ENCODE measurements at places on chromosomes 5 and 9. TPM values are rescaled to one million over a fixed set of nuclear protein-coding genes. Genes with fewer than 3 reads are reported as not detected.

DNA sequence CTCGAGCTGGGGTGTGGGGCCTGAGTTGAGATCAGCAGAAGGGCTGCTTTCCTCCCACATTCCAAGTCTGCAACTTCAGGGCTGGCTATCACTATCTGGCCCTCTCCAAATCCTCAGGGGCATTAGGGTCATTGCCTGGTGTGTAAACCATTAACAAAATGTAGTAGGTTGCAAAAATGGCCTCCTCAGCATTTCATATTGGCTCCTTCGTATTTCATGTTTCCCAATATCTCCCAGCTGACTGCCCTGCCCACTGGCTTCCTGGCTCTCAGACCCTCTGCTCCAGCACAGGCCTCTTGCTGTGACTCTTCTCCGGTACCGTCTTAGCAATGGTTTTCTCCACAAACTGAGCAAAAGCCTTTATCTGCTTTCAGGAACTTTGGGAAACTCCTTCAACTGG is 113.8 kb downstream of the GADD45G start:
- H3K4me1 ChIP-seq: no peaks in the 10 kb centered on the region
- DNase-seq: no peak
- H3K36me3 ChIP-seq: no peaks in the 10 kb centered on the region
- no peak overlapping the region for H3K4me3 ChIP-seq

DNA sequence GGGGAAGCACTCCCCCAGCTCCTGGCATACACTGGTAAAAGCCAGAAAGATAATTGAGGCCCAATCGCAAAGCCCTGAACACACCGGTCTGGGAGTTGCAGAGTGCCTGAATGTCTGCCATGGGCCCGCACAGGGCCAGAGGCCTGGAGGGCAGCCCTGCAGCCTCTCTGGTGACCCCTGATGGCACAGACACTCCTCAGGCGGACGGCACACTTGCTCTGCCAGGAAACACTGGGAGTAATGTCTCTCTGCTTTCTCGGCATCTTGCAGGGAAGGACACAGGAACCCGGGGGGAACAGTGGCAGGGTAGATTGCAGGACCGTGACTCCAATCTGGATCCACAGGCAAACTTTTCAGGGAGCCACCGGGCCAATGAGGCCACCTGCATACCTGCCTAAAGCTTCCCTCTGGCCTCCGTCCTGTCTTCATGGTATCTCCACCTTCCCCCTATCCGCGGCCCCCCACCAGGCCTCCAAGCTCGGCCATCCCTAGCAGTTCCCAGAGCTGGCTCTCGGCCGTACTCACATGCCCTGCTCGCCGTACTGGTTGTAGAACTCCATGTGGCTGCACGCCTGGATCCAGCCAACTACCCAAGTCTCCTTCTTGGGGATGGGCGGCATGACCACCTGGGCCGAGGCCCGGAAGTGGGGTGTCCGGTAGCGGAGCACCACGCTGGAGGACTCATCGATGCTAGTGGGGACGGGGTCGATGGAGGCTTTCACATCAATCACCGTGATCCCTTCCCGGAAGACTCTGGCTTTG is 797 bp downstream of the FAM78A start:
- no peak for DNase-seq
- H3K27ac ChIP-seq: peak overlapping the region; percentile 75
- no peaks in the 10 kb centered on the region for H3K4me1 ChIP-seq
- no peaks in the 10 kb centered on the region for H3K27me3 ChIP-seq

- no peak overlapping the region for H3K4me3 ChIP-seq
- peaks cover 4% of the 10 kb centered on the region for H3K36me3 ChIP-seq
- H3K27me3 ChIP-seq: no peaks in the 10 kb centered on the region
- H3K4me1 ChIP-seq: no peaks in the 10 kb centered on the region
Measured at GRCh38 chr5:71471193-71471592, 15.7 kb downstream of the BDP1 start.

DNA sequence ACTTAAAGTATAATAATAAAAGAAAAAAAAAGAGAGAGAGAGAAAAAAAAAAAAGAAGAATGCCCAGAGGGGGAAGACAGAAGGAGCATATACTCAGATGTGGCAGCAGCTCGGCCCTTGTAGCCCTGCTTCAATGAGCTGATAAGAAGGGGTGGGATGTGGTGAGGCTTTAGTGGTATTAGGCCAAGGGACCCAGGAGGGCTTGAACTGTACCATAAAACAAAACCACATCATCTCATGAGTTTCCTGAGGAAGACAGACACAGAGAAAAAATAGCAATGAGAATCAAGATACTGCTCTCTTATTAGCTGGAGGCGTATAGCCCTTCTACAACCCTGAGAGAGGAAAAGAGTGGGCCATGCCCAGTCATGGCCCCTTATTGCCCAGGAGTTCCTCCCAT is 72.8 kb downstream of the SLC1A1 start:
- no peak overlapping the region for H3K4me3 ChIP-seq
- H3K27ac ChIP-seq: no peak overlapping the region
- no peaks in the 10 kb centered on the region for H3K27me3 ChIP-seq
- no peaks in the 10 kb centered on the region for H3K4me1 ChIP-seq

DNA sequence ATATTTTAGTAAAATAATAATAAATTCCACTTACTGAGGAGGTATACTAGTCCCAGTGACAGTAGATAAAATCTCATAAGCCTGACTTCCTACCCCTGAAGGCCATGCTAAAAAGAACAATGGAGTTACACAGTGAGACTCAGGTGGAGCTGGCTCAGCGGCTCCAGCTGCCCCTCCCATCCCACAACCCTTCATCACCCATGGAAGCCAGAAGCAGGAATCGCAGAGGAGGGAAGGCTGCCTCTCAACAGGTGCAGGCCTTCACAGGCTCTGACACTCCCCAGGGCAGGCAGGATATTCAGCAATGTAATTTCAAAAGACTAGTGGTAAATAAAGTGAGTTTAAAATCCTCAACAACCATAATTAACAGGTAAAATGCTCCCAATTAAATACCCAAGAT is 67.5 kb downstream of the FANCC start:
- no peaks in the 10 kb centered on the region for H3K4me1 ChIP-seq
- H3K4me3 ChIP-seq: no peak overlapping the region
- H3K27me3 ChIP-seq: no peaks in the 10 kb centered on the region
- DNase-seq: no peak

PLAC8L1 gene
- total RNA-seq: not detected

CCL21 gene
- 84.9 TPM for total RNA-seq

PCDHB15 gene
- total RNA-seq: 3.3 TPM

SOHLH1 gene
- not detected for total RNA-seq

Measured in breast epithelium (tissue), 4 donors.